ENCODE measurements at places on chromosomes 5 and 9.
A peak's percentile ranks its signal among the peaks of the same experiment; 100 is the strongest.

GRCh38 chr5:132788990-132789886 is 12.2 kb upstream of the SEPTIN8 start:
- DNase-seq = peak; percentile 82

DNA sequence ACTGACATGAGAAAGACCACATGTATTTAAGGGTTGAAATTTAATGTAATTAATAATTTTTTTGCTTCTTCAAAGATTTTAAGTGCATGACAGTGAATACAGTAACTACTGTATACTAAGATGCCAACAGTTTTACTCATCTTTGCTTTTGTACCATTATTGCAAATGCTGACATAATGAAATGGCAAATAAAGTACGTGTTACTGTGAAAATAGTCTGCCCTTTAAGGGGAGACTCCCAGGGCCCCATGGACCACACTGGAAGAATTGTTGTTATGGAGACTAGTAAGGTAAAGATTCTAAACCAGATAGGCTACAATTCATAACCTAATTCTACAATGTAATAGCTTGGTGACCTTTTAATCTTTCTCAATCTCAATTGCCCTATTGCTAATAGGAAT is 84.7 kb downstream of the NR3C1 start:
- DNase-seq = no peak

DNA sequence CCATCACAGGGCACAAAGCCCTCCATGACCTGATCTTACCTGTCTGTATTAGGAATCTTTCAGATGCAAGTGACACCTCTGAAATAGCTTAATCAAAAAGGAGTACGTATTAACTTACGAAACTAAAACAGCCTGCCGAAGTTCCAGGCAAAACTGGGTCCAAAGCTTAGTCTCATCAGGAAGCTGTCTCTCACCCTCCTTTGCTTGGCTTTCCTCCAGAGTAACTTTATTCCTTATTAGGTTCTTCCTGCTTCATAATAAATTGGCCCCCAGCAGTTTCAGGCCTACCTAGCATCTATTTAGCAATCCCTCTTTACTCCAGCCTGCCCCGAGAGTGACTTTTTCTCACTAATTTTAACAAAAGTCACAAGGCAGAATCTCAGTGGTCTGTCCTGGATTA is 58.4 kb upstream of the STK32A start:
- DNase-seq = no peak

DNA sequence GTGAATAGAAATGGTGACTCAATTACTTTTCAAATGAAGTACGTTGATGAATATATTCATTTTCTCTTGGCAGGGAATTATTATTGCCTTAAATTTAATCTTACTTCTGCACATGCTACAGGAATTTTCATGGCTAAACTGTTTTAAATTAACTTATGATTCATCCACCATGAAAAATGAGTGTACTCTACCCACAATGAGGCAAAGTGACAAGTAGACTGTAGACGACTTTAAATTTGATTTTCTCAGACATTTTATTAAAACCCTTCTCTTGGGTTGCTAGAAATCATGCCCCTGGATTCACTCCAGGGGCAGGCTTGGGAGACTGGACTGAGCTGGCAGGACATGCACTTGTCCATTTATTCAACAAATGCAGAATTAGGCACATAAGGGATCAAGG is 23.5 kb upstream of the ERAP2 start:
- DNase-seq = no peak

- DNase-seq = peak; percentile 69
Observed at GRCh38 chr5:132385326-132386105, 16.0 kb downstream of the SLC22A5 start.

GRCh38 chr9:100066539-100066938 is 32.3 kb downstream of the ERP44 start:
- DNase-seq = no peak

GRCh38 chr9:126459965-126460843 is 133.6 kb downstream of the MVB12B start:
- DNase-seq = no peak

DNA sequence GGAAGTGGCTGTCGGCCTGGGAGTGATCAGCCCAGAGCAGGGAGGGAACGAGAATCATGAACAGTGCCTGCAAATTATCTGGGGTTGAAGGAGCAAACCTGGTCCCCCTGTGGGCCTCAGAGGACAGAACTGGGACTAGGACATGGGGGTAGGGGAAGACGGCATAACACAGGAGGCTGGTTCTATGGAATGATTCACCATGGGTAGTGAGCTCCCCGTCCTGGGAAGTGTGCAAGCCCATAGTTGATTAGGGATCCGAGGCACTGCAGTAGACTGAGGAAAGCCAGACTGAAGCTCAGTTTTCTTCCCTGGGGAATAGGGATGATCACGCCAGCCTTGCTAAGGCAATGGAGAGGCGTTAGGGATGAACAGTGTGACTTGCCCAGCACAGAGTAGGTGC is 5.6 kb downstream of the ADGRD2 start:
- no peak for DNase-seq

- no peak for DNase-seq
Observed at GRCh38 chr5:168939887-168940544, 360.8 kb upstream of the PANK3 start.

GRCh38 chr5:65213921-65214525 is 267.7 kb downstream of the ADAMTS6 start:
- no peak for DNase-seq

- DNase-seq = no peak
Observed at GRCh38 chr5:35239476-35239875, 9.2 kb upstream of the PRLR start.

DNA sequence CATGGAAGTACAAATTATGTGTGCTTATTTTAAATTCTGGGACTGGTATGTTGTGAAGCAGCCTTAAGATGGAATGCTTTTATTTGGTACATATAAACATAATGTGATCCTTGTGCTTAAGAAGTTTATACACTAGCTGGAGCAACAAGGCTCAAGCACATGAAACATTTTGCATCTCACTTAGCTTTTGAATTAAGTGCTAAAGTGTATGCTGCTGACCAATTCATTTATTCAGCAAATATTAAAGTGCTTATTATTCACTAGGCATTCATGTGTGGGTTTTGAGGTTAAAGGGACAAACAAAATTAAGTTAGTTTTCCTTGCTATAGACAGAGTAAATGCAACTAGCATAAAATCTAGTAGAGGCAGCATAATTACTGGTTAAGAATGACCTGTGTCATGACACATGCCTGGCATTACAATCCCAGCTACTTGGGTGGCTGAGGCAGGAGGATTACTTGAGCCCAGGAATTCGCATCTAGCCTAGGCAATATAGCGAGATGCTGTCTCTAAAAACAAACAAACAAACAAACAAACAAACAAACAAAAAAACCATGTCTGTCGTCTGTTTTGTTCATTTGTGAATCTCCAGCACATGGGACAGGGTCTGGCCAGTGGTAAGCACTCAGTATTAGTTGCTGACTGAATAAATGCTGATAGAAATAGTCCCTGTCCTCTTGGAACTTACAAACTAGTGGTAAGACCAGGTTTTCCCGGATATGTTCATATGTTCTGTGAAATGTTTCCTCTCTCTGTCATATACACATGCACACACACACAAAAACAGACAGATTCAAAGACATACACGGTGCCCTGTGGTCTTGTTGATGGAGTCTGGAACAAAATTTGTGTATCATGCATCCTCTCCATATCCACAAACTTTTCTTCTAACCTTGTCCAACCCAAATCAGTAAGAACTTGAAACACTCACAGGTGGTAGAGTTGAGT is 41.9 kb upstream of the TNFAIP8 start:
- DNase-seq = no peak

DNA sequence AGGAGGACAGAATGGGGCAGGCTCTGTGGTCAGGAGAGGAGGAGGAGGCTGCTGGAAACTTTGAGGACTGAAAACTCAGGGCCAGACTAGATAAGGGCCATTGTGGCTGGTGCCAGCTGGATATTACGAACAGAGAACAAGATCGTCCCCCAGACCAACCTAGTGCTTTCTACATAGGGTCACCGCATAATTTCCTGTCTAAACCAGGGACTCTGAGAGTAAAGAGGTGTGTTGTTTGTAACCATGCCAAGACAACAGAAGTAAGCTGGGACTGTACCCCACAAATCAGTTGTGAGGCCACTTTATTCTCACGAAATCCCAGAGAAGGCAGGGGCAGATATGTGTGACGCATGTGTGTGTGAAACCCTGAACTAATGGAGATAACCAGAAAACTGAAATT is 20.3 kb upstream of the GFPT2 start:
- no peak for DNase-seq

- DNase-seq = no peak
Observed at GRCh38 chr5:11247224-11247623, 486.2 kb upstream of the DAP start.

DNA sequence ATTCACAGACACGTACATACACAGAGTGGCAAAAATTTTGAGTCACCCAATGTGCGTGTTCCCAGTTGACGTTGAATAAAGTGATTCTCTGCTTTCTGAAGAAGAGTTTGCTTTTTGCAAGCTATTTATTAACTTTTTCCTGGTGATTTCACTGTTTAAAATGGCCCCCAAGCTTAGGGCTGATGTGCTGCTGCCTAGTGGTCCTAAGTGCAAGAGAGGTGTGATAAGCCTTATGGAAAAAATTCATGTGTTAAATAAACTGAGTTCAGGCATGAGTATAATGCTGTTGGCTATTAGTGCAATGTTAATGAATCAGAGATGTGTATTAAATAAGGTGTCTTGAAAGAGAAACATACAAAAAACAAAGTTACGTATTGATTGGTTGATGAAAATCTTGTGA is 16.9 kb downstream of the CSNK1G3 start:
- DNase-seq = no peak

DNA sequence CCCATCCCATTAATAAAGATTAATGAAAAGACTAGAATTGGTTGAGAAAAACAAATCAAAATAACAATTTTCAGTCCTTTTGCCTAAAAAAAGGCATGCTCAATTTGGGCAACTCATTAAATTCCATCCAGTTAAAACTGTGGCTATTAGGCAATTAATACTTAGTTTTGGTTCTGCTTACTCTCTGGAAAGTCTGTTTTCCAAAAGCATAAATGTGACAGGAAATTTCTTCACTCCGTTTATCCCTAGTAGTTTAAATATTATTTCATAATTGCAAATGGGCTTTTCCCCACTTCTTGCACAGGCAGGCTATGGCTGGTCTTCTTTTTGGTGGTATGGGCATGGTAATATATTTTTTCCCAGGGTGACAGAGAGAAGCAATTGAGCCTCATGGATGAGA is 373.3 kb upstream of the KLF4 start:
- DNase-seq = no peak

DNA sequence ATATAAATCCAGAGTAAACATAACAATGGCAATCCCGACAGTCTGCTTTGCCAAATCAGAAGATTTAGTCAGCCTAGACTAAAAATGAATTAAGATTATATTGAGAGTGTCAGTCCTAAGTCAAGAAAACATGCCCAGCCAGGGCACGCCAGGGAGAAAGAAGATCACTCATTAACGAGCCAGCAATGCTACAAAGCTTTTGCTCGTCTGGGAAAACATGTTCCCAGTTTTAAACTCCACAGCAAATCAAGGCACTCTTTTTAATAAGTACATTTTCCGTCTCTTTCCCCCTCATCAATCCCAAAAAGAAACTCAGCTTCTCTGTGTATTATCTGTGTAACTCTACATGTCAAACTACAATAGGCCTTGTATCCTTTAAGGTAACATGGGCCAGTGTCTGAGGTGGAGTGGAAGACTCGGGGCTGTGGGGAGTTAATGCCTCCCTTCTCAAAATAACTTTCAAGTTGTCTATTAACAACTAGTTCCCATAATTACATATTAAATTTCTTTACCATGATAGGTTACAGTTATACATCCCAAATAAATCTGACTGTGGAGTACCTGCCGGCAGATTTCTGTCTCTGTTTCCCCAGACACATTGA is 40.9 kb downstream of the NFIB start:
- DNase-seq = no peak

- no peak for DNase-seq
Observed at GRCh38 chr5:82922086-82922734, 155.0 kb downstream of the TMEM167A start.

GRCh38 chr9:69223605-69224004 is 49.5 kb downstream of the TJP2 start:
- no peak for DNase-seq

DNA sequence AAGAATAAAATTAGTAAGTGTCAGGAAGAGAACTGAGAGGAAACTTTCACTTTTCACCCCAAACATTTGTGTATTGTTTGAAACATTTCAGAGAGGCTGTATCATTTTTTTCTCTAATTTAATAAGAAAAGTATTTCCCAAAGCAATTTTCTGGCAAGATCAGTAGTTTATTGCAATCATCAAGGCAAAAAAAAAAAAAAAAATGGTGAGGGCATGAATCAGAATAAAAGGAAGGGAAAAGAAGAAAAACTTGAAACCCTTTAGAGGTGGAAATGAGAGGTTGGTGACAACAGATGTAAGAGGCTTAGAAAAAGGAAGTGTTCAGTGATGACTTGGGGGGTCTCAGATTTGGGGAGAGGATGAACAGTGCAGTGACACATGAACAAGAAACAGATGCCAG is 13.3 kb downstream of the SHC3 start:
- DNase-seq = no peak

DNA sequence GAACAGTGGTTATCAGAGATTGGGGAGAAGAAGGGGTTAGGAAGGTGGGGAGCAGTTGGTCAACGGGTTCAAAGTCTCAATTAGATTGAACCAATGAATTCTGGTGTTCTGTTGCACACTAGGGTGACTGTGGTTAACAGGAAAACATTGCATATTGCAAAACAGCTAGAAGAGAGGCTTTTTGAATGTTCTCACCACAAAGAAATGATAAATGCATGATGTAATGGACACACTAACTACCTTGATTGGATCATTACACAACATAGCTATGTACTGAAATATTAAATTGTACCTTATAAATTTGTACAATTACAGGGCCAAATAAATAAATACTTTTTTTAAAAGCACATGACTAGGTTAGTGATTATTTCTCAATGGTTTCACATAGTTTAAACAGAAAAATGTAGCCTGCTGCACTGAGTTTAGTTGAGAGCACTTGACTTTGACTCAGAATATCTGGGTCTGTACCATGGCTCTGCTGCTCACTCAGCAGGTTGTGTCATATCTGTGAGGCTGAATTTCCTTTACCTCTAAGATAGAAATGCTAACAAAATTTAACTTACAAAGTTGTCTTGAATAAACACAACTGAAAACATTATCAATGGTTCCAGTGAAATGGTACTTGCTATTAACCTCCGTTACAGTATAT is 30.4 kb downstream of the NUDT12 start:
- no peak for DNase-seq

DNA sequence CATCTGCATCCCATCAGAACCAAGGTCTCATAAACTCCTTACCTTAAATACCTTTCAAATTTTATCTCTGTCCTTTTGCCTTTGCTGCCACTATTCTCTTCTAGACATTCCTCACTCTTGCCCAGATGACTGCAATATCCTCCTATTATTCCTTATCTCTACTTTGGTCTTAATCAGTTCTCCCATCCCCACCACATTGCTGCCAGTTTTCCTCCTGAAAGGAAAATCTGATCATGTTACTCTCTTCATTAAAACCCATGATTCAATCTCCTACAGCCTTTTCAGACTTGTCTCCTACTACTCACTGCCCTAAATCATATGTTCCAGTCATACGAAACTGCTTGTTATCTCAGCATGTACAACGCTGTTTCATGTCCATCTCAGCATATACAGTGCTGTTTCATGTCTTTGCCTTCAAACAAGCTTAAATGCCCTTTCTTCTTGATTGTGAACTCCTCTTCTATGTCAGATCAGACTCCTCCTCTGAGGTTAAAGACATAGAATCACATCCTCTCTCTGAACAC is 152.6 kb upstream of the FST start:
- DNase-seq = no peak

GRCh38 chr9:129745200-129745599 is 7.6 kb downstream of the PTGES start:
- no peak for DNase-seq

Measured in cerebellum (tissue), 4 donors.